Neural progenitor cell (in vitro differentiated cells): ENCODE measurements at places on chromosomes 4 and X.
A peak's percentile ranks its signal among the peaks of the same experiment; 100 is the strongest.

DNA sequence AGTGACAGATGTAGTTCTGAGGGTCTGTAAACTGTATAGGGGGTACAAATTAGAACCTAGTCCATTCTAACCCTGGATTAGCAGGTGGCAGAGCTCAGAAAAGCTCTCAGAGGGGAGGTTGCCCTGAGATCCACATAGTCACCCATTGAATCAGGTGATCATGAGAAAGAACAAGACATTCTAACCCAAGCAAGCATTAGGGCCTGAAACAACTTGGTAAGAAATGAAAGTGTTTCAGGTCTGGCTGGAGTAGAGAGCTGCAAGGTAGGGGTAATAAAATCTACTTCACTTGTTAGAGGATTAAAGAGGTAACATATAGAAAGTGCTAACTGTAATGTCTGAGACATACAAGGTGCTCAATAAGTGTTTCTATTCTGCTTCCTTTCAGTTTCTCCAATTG is 8.8 kb upstream of the BMP2K start:
- no peak for DNase-seq

GRCh38 chr4:3783693-3784306 is 17.6 kb downstream of the ADRA2C start:
- DNase-seq, result peak; percentile 75

DNA sequence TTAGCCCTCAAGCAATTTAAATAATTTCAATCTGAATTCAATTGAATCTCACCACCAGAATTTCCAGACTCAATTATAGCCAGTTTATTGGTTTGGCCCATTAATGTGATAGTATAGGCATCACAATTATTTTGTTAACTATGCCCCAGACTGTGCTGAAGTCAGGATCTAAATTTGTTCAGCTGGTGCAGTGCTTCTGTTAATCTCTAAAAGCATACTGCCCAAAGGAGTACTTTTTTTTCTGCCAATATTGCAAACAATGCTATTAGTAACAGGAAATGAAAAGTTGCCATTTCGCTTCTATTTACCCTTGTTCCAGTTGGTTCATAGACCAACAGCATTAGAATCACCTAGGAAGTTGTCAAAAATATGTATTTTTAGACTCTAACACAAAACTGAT is 171.0 kb downstream of the GPM6A start:
- DNase-seq, result no peak

- DNase-seq, result peak; percentile 52
These were observed 5.4 kb upstream of the PRICKLE3 start for GRCh38 chrX:49191574-49192011.

DNA sequence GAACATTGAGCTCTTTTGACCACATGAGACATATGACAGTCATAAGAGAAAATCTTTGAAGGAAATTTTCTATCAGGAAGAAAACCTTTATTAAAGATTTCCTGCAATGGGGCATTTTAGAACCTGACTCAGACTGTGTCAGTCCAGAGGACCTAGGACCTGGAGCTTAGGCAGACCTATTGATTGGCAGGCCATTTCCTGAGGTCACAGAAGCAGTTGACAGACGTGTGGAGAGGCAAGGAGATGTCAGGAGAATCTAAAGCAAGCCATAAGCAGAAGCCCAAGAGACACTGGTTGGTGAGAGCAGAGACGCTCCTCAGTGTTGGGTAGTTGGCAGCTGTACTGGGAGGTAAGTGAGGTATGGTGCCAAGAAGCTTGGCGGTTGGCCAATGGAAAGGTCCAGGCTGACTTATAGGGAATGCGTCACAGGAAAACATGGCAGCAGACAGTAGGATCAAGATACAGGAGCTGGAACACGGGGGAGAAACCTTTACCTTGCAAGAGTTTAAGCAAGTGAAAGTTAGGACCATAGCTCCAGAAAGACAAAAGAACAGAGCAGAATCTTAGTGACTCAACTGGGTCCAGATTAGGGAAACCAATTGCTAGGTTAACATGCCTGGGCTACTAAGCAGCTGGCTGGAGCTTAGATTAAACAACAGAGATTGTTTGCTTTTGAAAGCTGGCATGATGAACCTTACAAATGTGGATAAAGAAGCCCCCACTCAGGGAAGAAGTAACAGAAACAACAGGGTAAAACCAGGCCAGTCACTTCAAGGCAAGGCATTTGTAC is 18.6 kb downstream of the PALLD start:
- no peak for DNase-seq

DNA sequence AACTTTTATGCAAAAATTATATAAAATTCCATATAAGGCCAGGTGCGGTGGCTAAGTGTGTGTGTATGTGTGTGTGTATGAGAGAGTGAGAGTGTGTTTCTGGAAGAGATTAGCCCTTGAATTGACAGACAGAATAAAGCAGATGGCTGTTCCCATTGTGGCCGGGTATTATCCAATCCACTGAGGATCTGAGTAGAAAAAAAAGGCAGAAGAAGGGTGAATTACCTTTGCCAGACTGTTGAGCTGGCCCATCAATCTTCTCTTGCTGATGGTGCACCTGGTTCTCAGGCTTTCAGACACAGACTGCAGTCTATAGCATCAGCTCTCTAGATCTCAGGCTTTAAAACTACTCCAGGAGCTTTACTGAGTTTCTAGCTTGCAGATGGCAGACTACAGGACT is 92.2 kb upstream of the SLIT2 start:
- DNase-seq, result no peak

GRCh38 chr4:19051831-19052230 is 1030.3 kb upstream of the LCORL start:
- DNase-seq, result peak; percentile 39

- no peak for DNase-seq
These were observed 812.3 kb upstream of the FRG1 start for GRCh38 chr4:189128341-189128740.

GRCh38 chr4:110904435-110905065 is 281.7 kb upstream of the PITX2 start:
- no peak for DNase-seq

- peak; percentile 72 for DNase-seq
These were observed 26.3 kb upstream of the KDM5C start for GRCh38 chrX:53251307-53251706.

GRCh38 chrX:109300415-109300814 is 181.5 kb downstream of the GUCY2F start:
- DNase-seq, result no peak

GRCh38 chr4:76525751-76526150 is 90.7 kb downstream of the SHROOM3 start:
- no peak for DNase-seq

GRCh38 chrX:130196466-130196865 is 24.7 kb downstream of the RAB33A start:
- DNase-seq, result no peak

DNA sequence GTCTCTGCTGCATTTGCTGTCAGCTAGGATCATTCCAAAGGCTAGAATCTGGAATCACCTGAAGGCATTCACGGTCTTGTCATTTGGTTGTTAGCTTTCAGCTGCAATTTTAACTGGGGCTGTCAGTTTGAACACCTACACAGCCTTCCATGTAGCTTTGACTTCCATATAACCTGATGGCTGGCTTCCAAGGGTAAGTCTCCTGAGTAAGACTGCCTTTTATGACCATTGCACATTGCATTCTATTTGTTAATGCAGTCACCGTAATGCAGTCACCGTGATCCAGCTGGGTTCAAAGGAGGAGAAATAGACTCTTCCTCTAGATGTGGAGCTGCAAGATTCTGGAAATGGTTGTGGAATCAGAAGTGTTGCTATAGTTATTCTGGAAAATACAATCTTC is 1284.2 kb downstream of the ADGRL3 start:
- no peak for DNase-seq

- no peak for DNase-seq
These were observed 3.8 kb downstream of the UGT2A1 start for GRCh38 chr4:69649207-69649606.

- DNase-seq, result no peak
These were observed 4.0 kb downstream of the TMEM164 start for GRCh38 chrX:110006821-110007375.

- no peak for DNase-seq
These were observed 35.0 kb upstream of the GNPDA2 start for GRCh38 chr4:44761306-44761705.

- DNase-seq, result peak; percentile 74
These were observed at the start of gene SPP1 for GRCh38 chr4:87975466-87975865. Gene SPP1 (plus strand): TSS chr4:87975714. CDS start chr4:87976896, 1,182 bp downstream.

DNA sequence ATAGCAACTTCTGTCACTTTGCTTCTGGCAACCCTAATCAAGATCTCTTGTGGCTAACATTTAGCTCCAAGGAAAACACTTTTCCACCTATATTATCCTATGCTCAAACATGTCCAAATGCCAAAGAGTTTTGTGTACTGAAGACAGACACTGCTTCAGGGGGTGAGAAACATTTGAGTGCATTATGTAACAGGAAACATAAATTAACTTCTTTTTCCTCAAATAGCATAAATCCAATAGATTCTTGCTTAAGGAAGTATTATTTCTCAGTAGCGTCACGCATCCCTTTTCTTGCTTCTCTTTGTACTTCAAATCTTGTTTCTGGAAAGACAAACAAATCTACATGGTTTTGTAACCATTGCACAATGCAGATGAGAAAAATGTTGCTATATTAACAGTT is 839.1 kb downstream of the GLUD2 start:
- DNase-seq, result no peak

DNA sequence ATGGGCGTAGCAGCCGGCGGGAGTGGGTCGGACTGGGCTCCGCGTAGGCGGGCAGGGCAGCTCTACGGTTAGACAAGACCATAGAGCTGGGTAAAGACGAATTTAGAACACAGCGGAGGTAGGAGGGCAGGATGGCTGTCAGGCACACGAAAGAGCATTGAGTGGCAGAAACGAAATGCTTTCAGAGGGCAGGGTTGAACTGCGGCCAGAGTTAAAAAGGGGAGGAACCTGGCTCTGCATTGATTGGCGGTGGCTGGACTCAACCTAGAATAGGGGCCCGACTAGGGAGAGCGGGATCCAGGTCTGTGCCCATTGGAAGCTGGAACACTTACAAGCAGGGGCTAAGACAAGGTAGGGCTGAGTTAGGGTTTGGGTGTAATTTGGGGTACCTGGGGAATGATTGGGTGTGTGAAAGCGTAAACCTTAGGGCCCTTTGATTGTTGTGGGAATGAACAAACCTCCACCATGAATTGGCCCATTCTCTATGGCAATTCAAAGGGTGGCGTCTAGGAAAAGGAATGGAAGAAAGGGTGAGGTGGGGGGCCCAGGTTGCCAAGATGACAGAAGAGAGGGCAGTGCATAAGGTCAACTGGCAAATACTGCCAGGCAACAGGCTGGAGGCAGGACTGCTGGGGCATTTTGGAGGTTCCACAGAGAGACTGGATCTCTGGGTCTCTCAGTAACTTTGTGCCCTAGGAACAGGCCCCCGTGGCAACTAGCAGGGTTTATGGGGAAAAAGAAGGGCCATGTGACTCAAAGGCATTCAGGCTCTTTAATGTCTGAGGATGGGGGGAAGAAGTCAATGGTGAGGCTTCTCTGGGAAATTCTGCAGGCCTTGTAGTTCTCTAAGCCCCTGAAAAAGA is 911 bp upstream of the ELK1 start:
- no peak for DNase-seq

DNA sequence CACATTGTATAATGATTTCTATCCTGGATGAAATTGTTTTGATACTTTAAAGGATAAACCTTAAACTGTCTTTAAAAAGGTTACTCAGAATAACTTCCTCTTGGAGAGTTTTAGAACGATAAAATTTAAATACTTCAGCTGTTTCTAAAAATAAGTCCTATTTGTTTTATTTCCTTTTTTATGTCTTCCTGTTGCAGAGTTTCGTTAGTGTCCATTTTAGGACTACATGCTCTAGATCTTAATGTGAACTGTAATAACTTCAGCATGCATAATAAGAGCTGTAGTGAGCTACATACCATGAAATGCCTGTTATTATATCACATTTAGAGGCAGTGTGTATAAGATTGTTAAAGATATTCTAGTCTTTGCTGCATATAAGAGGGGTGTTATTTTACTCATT is 14.6 kb downstream of the ATP10D start:
- DNase-seq, result no peak

- no peak for DNase-seq
These were observed 131.6 kb downstream of the SLIT2 start for GRCh38 chr4:20383283-20383682.

DNA sequence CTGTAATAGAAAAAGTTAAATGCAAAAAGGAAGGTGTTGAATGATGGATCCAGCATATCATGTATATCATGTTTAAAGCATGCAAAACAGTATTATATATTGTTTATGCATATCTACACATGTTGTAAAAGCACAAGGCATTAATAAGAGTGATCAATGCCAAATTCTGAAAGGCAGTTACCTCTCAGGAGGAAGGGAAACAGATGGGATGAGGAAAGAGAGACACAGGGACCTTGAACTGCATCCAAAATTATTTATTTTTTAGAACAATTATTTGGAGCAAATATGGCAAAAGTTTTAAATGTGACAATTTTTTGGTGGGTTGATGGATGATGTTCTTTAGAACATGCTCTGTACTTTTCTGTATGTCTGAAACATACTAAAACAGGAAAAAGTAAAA is 193.4 kb downstream of the CLCN4 start:
- DNase-seq, result no peak

DNA sequence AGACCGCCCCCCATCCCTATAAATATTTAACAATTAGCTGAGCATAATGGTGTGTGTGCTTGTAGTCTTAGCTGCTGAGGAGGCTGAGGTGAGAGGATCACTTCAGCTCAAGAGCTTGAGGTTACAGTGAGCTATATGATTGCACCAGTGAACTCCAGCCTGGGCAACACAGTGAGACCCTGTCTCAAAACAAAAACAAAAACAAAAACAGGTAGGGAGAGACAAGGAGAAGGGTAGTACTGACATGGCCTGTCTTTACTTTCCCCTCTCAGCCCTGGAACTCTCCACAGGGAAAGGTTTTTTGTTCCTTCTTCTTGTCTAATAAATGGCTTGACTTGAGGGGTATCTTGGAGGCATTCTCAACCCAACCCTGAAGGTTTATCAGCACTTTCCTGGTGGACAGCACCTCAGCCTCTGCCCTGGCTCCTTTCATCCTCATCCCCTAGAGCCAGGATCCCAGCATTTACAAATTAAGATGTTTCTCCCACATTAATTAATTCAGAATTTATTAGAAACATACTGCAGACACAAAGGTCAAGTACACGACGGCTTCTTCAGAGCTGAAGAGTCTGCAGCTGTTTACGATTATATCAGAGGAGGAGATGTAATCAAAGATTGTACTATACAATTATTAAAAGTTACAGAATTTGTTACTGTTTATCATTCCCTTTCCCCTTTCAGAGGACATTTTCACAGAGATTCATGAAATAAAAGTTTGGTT is 131.8 kb downstream of the AFF1 start:
- DNase-seq, result peak; percentile 39

GRCh38 chr4:48954314-48954713 is 31.8 kb upstream of the CWH43 start:
- DNase-seq, result no peak
